Activated T-cell treated with anti-CD3 and anti-CD28 coated beads, Interleukin-2, amount 50 U/mL, for 1 hour (primary cell): ENCODE measurements at places on chromosomes 6 and 20.
A peak's percentile ranks its signal among the peaks of the same experiment; 100 is the strongest.

DNA sequence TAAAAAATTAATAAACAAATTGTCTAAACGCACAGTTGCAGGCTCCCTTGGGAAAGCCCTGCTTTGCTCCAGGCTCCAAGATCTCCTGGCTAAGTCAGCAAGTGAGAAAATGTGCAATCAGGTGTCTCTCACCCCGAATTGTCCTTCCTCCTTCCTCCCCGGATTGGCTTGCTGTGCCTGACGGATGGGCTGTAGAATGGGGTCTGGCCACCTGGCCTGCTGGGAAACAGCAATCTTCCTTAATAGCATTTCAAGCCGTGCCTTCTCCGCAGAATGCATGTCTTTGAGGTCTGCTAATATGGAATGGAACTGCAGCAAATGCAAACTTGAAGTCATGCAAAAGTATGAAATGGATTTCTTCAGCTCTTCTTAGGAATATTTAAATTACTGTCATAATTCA is 43.7 kb upstream of the CDKAL1 start:
- DNase-seq, result no peak

- DNase-seq, result no peak
These were observed 19.2 kb upstream of the BPIFB1 start for GRCh38 chr20:33263784-33264183.

- no peak for DNase-seq
These were observed 87.8 kb downstream of the DCDC2 start for GRCh38 chr6:24270011-24270410.

- DNase-seq, result no peak
These were observed 6.4 kb downstream of the GDAP1L1 start for GRCh38 chr20:44253528-44253927.

DNA sequence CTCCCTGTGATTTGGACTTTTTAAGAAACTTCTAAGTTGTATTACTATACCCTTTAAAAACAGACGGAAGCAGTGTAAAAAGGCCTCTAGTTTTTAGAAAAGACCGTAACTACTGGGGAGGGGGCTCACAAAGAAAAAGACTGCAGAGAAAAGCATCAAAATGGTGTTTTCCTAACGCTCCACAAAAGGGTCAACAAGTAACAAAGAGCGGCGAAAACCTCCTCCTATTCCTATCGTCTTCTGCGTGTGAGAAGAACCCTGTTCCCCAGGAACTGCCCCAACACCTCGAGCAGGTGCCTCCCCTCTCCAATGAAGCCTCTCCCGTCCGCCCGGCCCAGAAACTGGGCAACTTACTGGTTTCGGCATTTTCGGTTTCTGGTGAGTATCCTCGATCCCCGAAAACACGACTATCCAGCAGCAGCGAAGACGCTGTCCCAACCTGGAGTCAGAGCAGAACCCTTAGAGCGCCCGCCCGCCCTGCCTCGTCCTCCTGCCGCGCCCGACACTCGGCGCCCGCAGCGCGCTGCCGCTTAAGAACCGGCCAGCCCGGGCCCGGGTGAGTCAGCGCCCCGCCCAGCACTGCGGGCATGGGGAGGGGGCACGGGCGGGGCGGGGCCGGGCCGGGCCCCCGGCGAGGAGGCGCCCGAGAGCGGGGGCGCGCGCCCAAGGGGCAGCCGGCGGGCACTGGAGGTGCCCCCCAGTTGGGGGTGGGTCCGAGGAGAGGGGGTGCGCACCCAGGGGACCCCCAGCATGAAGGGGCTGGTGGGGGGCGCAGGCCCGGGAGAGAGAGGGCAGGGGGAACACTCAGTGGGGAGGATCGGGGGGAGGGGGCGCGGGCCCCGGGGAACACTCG is 1.2 kb downstream of the EZR start:
- DNase-seq, result peak; percentile 88
